Uterus (tissue), 4 donors: ENCODE measurements at places on chromosomes 11 and 22. TPM values are rescaled to one million over a fixed set of nuclear protein-coding genes. Genes with fewer than 3 reads are reported as not detected.

GRCh38 chr11:111565114-111565720 lies 24.7 kb downstream of the LAYN start:
- no peaks in the 10 kb centered on the region for H3K36me3 ChIP-seq
- H3K27me3 ChIP-seq = no peaks in the 10 kb centered on the region
- H3K4me1 ChIP-seq = no peaks in the 10 kb centered on the region
- peak; percentile 75 for DNase-seq

GRCh38 chr11:128901653-128902514 lies 10.7 kb downstream of the KCNJ5 start:
- no peaks in the 10 kb centered on the region for H3K36me3 ChIP-seq
- H3K27ac ChIP-seq = no peak overlapping the region
- no peak for DNase-seq
- no peaks in the 10 kb centered on the region for H3K27me3 ChIP-seq
- H3K4me3 ChIP-seq = no peak overlapping the region

DNA sequence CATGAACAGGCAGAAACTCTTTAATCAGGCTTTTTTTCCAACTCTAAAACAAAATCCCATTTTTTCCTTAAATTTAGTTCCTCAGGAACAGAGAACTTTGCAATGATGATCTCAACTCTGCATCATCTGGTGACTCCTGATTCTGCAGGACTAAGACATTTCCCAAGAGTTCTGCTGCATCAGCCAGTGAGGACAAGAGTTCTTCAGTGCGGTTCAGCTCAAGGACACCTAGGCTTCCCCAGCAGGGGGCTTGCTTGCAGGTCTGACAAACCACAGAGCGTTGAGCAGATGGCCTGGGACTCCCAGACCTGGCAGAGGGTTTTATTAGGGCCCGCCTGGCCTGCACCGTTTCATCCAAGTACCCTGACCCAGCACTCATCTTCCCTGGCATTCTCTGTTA lies 6.4 kb downstream of the CDCA5 start:
- no peak for DNase-seq
- no peaks in the 10 kb centered on the region for H3K27me3 ChIP-seq
- no peaks in the 10 kb centered on the region for H3K4me1 ChIP-seq

DNA sequence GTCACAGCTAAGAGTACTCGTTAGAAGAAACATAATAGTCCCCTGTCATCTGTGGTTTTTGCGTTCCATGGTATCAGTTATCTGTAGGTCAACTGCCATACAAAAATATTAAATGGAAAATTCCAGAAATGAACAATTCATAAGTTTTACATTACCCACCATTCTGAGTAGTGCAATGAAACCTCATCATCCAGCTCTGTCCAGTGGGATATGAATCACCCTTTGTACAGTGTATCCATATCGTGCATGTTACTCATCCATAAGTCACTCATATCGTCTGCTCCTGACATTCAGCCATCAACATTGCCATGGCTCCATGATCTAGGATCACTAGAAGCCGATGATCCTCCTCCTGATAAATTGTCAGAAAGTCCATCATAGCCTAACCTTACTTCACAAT lies 174.9 kb upstream of the C11orf87 start:
- no peaks in the 10 kb centered on the region for H3K36me3 ChIP-seq
- H3K4me1 ChIP-seq = no peaks in the 10 kb centered on the region
- DNase-seq = no peak
- H3K4me3 ChIP-seq = no peak overlapping the region
- no peaks in the 10 kb centered on the region for H3K27me3 ChIP-seq

DNA sequence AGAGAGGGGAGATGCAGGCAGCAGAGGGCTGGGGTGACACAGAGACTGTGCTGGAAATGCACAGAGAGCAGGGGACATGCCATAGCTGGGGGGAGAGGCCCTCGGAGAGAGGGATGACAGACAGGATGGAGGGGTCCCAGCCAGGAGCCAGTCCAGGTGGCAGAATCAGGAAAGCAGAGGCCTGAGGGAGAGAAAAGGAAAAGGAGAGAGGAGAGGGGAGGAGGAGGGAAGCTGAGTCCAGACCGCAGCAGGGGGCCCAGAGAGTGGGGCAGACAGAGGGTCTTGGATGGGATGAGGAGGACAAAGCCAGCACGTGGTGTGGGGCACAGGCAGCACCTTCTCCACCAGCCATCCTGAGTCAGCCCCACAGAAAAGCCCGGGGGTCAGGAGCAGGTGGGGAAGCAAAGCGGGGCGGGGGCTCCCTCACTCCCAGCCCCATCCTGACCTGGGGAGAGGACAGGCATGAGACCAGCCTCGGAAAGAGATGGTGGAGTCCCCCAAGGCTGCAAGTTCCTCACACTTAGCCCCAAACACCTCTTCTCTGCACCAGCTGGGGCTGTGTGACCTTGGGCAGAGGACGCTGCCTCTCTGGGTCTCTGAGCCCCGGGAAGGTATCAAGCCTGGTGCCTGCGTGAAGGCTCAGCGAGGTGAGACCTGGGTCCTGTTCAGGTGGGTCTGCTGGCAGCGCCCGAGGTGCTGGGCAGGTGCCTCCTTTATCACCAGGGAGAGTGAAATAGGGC lies 48.0 kb downstream of the IGLL1 start:
- H3K27ac ChIP-seq = no peak overlapping the region
- H3K27me3 ChIP-seq = no peaks in the 10 kb centered on the region
- no peak overlapping the region for H3K4me3 ChIP-seq
- no peak for DNase-seq
- H3K36me3 ChIP-seq = no peaks in the 10 kb centered on the region

GRCh38 chr22:44358709-44359440 lies 46.1 kb upstream of the SHISAL1 start:
- H3K4me3 ChIP-seq = no peak overlapping the region
- no peaks in the 10 kb centered on the region for H3K27me3 ChIP-seq
- H3K36me3 ChIP-seq = no peaks in the 10 kb centered on the region
- peak; percentile 29 for DNase-seq
- H3K4me1 ChIP-seq = peaks cover 7% of the 10 kb centered on the region

DNA sequence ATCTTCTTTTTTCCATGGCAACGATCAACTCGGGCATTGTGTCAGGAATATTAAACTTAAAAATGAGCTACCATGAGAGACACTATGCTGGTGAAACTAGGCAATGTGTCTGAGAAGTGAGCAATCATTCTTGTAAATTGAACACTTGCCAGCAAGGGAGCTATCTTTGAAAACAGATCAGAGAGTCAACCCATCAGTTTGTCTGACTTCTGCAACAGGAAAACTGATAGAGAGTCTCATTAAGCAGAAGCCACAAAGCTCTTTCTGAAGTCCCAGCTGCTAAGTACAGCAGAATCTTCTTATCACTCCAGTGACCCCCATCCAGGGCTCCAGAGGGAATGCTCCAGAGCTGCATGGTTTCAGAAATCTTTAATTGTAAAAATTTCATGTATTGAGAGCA lies 114.7 kb downstream of the MSANTD4 start:
- no peak overlapping the region for H3K27ac ChIP-seq
- no peak overlapping the region for H3K4me3 ChIP-seq
- H3K4me1 ChIP-seq = no peaks in the 10 kb centered on the region
- DNase-seq = no peak
- no peaks in the 10 kb centered on the region for H3K27me3 ChIP-seq

DNA sequence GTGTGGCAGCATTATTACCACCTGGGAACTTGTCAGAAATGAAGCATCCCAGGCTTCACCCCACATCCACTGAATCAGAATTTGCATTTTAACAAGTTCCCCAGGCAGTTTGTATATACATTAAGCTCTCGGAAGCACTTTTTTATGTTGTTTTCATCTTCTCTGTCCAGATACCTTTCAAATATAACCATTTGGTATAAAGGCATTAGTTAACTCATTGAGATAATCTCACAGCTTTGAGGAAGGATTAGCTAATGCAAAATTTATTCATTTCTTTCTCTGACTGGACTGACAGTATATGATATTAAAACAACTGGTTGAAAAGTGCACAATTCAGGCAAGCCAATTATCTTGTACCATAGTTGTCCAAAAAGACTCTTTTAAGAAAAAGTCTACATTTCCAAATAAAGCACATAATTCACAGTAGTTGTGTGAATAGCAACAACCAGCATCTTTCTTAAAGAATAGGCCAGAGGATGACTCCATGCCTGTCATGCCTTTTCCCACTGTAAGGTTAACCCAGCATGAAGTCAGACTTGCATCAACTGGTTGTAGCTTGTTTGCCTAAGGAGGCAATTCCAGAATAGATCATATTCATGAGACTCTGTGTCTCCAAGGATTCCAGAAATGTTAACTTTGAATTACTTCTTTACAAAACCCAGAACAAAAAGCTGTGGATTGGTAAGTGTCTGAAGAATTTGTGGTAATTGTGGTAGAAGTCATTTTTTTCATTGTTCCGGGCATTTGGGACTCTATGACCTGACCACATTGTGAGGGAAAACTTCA lies 254.3 kb upstream of the SESN3 start:
- H3K4me3 ChIP-seq = no peak overlapping the region
- no peak overlapping the region for H3K27ac ChIP-seq
- no peaks in the 10 kb centered on the region for H3K4me1 ChIP-seq
- no peaks in the 10 kb centered on the region for H3K27me3 ChIP-seq
- no peaks in the 10 kb centered on the region for H3K36me3 ChIP-seq

GRCh38 chr11:43130616-43131015 lies 181.2 kb upstream of the API5 start:
- no peak for DNase-seq
- H3K36me3 ChIP-seq = no peaks in the 10 kb centered on the region
- H3K4me3 ChIP-seq = no peak overlapping the region
- H3K4me1 ChIP-seq = no peaks in the 10 kb centered on the region
- H3K27ac ChIP-seq = no peak overlapping the region
- H3K27me3 ChIP-seq = no peaks in the 10 kb centered on the region

DNA sequence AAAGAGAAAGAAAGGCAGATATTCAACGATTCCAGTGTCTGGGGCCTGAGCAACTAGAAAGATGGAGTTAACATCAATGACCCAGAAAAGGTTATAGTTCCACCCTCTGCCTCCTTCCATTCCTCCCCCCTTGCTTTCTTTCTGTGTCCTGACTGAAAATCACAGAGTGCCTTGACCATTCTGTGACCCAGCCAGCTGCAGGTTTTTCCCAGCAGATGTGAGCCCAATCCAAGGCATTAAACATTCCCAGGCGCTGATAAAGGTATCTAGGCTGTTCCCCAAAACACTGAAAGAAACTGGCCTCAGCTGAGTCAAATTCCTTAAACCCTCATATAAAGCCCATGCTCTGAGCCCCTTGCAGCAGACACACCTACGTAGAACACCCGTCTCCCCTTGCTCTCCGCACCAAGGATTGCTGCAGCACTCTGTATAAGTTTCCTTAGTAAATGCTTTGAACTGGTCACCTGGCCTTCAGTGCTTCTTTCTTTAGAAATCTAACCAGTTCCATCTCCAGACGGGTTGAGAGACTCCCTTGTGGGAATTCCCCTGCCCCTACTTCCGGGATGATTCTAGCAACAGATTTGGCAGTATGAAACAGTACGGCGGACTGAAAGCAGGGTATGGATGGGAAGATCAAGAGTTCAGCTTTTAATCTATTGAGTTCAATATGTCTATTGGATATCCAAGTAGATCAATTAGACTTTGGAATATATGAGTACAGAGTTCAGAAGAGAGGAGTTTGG lies 48.8 kb upstream of the ZC3H12C start:
- H3K27ac ChIP-seq = no peak overlapping the region
- H3K36me3 ChIP-seq = no peaks in the 10 kb centered on the region
- H3K27me3 ChIP-seq = no peaks in the 10 kb centered on the region
- no peak for DNase-seq

GRCh38 chr22:33272871-33273270 lies 214.7 kb upstream of the SYN3 start:
- no peaks in the 10 kb centered on the region for H3K27me3 ChIP-seq
- H3K4me1 ChIP-seq = no peaks in the 10 kb centered on the region
- no peak overlapping the region for H3K27ac ChIP-seq
- H3K36me3 ChIP-seq = no peaks in the 10 kb centered on the region
- no peak overlapping the region for H3K4me3 ChIP-seq

GRCh38 chr22:34623580-34623979 lies 442.4 kb upstream of the ISX start:
- no peaks in the 10 kb centered on the region for H3K36me3 ChIP-seq
- no peak overlapping the region for H3K4me3 ChIP-seq
- H3K27me3 ChIP-seq = no peaks in the 10 kb centered on the region
- DNase-seq = no peak

- no peaks in the 10 kb centered on the region for H3K27me3 ChIP-seq
- no peak overlapping the region for H3K4me3 ChIP-seq
- no peaks in the 10 kb centered on the region for H3K4me1 ChIP-seq
- no peaks in the 10 kb centered on the region for H3K36me3 ChIP-seq
Observed at GRCh38 chr22:17138513-17138912, 17.4 kb upstream of the TMEM121B start.

DNA sequence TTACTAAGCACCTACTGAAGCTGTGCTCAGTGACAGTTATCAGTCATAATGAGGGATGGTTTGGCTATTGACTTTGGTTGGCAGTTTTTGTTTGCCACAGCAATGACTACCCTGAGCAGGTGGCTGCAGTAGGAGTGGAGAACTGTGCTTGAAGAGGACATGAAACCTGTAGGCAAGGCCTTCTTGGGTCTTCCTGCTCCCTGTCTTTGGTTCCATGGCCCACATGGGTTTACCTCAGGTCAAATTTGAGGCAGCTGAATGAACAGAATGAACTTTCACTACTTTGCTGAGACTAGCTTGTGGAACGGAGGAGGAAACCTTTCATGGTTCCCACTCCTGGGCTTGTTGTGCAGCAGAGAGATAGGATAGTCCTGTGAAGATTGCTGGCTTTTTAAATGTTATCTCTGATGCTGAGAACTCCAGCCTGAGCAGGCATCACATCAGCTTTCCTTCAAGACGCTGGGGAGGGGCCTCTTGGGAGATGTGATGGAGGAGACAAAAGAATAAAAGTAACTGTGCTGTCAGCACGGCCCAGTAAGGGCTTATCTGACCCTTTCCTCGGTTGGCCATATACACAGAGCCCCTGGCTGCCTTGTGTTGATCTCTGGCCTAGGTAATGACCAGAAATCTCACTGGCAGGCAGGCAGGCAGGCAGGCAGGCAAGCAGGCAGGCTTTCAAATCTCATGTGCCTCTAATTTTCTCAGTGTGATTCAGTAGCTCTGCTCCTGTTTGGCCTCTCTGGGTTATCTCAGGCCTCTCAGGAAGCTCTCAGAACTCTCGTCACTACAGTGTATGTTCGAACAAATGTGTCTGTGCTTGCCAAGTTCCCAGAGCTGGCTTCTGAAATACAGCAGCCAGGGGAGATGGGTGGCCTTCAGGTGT lies 12.0 kb downstream of the STIM1 start:
- peak; percentile 19 for DNase-seq
- H3K4me1 ChIP-seq = peaks cover 4% of the 10 kb centered on the region
- no peaks in the 10 kb centered on the region for H3K27me3 ChIP-seq
- H3K36me3 ChIP-seq = no peaks in the 10 kb centered on the region
- no peak overlapping the region for H3K4me3 ChIP-seq

- peaks cover 26% of the 10 kb centered on the region for H3K4me1 ChIP-seq
- no peak overlapping the region for H3K4me3 ChIP-seq
Observed at GRCh38 chr22:39149915-39150847, 2.3 kb downstream of the CBX7 start.

GRCh38 chr22:47123006-47123826 lies 360.8 kb downstream of the TBC1D22A start:
- H3K27me3 ChIP-seq = no peaks in the 10 kb centered on the region
- no peak overlapping the region for H3K27ac ChIP-seq
- no peak for DNase-seq
- no peaks in the 10 kb centered on the region for H3K36me3 ChIP-seq
- H3K4me3 ChIP-seq = no peak overlapping the region

FOLH1 gene
- 3.2 TPM for total RNA-seq

GAL gene
- not detected for total RNA-seq

TAGLN gene
- 3,996 TPM for total RNA-seq

RASGRP2 gene
- 3.2 TPM for total RNA-seq

INSC gene
- total RNA-seq = not detected

LRP4 gene
- total RNA-seq = 21.2 TPM

GGTLC2 gene
- total RNA-seq = not detected

OR56A1 gene
- total RNA-seq = 0.07 TPM

IGLL1 gene
- total RNA-seq = not detected

HTR3A gene
- total RNA-seq = not detected

OR4D5 gene
- not detected for total RNA-seq

KRTAP5-6 gene
- total RNA-seq = not detected

ROBO4 gene
- total RNA-seq = 29.7 TPM

MYOD1 gene
- total RNA-seq = not detected
